Daoy (cell line): ENCODE measurements at places on chromosomes 1 and 21. TPM values are rescaled to one million over a fixed set of nuclear protein-coding genes. Genes with fewer than 3 reads are reported as not detected.
A peak's percentile ranks its signal among the peaks of the same experiment; 100 is the strongest.

DNA sequence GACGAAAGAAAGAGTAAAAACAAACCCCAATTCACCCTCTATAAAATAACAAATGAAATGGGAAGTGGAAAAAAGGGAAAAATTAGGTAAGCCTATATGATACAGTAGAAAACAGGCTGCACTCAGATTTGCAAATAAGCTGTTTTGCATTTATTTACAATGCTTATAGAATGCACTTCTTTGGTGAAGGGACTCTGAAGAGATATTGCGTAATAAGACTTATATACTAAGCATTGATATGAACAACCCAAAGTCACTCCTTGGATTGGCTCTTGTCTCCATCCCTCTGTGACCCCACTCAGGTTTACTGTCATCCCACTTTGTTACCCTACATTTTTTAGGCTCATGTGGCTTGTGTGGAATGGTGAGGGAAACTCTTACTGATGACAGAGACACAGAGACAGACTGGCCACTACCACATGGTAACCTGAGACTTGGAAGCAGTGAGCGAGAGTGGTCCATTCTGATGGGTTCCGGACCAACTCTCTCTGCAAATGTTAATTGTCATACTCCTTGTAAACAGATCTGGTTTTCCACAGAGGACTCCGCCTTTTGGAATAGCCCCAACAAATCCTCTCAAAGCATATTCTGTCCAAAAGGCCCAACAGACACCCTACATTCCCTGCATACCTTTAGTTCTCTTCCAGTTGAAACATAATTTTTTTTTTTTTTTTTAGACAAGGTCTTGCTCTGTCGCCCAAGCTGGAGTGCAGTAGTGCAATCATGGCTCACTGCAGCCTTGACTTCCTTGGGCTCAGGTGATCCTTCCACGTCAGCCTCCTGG is 11.0 kb downstream of the GSTM5 start:
- no peak for DNase-seq

DNA sequence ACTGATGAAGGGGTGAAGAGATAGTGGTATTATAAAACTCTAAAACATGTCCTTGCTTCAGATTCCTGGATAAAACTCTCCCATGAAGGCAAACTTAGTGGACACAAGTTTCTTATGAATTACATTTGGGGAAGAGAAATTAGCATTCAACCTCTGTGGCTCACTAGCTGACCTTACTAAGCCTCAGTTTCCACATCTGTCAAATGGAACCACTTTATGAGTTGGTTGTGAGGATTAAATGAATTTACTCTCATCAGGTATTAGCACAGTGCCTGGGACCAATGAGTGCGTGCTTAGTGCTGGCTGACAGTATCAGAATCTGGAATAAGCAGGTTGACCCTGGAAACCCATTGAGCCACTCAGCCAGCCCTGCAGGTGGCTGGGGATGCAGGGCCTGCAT is 2.6 kb downstream of the CACNA1S start:
- DNase-seq: no peak

GRCh38 chr1:29260531-29260930 is 24.2 kb downstream of the PTPRU start:
- DNase-seq: no peak

- no peak for DNase-seq
Observed at GRCh38 chr1:65440915-65441314, 20.4 kb downstream of the LEPR start.

The IQGAP3 gene
- total RNA-seq: 43.6 and 45.7 TPM in 2 replicates

The ARPC5 gene
- total RNA-seq: 210 and 248 TPM in 2 replicates

The SMPDL3B gene
- 0.86 TPM in 1 of 2 replicates, not detected in the other for total RNA-seq

DNA sequence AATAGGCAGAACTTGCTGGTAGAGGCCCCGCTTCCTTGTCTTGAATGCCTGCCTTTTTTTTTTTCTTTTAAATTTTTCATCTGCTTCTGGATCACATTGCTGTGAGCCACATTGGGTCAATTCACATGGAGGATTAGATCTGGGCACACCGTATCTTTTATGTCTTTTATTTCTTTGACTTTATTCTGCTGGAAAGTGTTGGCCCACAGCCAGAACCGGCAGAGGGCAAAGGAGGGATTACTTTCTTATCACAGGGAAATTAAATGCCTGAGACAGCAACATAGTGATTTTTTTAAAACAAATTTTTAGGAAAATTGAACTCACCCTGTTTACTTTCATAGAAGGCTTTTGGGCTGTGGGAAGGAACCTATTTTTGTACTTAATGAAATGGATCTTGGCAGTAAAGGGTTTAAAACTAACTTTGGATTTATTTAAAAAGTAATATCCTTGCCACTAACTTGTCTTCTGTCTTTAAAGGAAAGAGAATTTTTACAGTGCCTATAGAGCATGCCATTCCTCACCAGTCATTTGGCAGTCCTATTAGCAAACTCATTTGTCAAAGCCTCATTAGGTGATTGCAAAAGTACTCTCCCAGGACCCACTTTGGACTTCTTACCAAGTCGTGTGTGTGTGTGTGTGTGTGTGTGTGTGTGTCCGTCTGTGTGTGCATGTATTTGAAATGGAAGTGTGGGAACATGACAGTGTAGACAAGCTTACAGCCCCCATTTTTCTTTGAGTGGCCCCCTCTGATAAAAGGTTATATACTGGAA is 68.4 kb downstream of the ST6GALNAC3 start:
- no peak for DNase-seq

DNA sequence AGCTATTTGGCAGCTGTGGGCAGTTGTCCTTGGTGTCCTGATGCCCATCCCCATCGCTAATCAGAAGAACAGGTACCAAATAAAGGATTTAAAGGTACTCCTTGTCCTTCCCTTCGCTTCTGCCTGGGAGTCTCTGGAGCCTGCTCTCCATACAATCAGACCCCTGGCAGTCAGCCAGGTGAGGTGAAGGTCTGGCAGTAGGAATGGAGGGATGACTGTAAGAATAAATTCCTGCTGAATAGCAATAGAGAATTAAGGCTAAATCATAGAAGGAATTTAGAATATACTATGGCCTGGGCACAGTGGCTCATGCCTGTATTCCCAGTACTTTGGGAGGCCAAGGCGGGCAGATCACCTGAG is 9.2 kb downstream of the THBS3 start:
- DNase-seq: no peak

DNA sequence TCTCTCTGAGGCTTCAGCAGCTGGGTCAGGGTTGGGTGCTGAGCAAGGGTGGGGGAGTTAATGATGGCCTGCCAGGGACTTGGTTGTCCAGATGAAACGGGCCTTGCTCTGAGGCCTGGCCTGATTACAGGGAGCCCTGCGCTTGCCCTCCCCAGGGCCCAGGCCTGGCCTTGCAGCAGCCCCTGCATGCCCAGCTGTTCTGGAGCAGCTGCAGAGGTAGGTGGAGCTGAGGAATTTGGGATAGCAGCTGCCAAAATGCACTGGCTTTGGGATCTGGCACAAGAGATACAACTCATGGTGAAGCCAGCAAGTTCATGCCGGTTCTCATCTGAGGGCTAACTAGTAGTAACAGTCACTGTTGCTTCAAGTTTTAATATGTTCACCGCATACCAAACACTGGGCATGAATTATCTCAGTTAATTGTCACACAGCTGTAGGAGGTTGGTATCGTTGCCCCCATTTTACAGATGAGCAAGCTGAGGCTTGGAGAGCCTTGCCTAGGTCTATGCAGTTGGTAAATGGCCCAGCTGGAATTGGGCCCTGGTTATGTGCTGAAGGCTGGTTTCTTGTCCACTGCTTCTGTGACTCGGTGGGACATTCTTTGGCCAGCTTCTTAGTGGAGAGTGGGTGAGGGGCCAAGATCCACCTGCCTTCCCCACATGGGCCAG is 7.3 kb upstream of the SERINC2 start:
- no peak for DNase-seq

GRCh38 chr1:219460896-219461815 is 151.7 kb downstream of the ZC3H11B start:
- no peak for DNase-seq

- no peak for DNase-seq
Observed at GRCh38 chr1:69787151-69787550, 219.4 kb downstream of the LRRC7 start.

The LCE1A gene
- total RNA-seq: not detected in 2 replicates

The KANK4 gene
- 0.03 TPM in 1 of 2 replicates, not detected in the other for total RNA-seq

- no peak for DNase-seq
Observed at GRCh38 chr1:115793162-115793561, 24.6 kb upstream of the CASQ2 start.

The AIM2 gene
- total RNA-seq: 3.9 and 5.3 TPM in 2 replicates

GRCh38 chr1:43986712-43987111 is 4.7 kb upstream of the CCDC24 start:
- no peak for DNase-seq

DNA sequence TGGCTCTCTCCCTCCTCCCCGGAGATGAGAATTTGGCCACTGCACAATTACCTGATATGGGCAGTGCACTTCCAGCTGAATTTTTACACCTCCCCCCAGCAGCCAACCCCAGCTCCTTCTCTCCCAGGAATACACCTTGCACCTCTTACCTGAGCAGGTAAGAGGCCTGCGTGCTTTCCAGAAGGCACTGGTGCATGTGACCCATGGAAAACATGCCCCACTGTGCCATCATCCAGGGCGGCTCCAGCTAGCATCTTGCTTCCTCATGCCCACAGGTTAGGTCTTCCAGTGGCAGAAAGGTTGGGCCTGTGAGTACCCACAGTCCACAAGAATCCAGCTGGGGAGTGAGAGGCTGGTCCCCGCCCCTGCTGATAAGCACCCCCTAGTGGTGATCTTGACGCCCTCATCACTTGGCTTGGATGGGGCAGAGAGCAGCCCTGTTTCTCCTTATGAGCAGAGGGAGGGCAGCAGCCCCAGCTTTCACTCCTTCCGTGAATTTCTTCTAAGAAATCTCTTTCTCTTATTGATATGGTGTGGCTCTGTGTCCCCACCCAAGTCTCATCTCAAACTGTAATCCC is 57.8 kb downstream of the EDARADD start:
- peak; percentile 31 for DNase-seq

GRCh38 chr1:82030830-82031229 is 230.1 kb downstream of the ADGRL2 start:
- no peak for DNase-seq

The BATF3 gene
- 3.1 and 12.4 TPM in 2 replicates for total RNA-seq

GRCh38 chr21:36791180-36791579 is 92.3 kb downstream of the SIM2 start:
- no peak for DNase-seq

The SYNC gene
- total RNA-seq: 52.8 and 63.1 TPM in 2 replicates

DNA sequence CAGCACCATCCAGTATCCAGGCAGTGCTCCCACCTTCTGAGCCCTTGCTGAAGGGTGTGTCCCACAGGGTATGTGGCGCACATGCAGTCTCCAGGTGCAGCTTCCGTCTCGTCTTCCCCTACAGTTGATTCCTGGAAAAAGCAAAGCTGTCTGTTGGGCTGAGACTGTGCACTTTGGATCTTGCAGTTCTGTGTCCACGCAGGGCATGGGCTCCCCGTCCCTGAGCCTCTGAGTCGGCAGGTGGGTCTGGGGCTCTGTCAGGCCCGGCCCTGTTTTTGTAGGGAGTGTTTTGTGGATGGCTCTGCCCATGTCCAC is 32.8 kb downstream of the SNAP47 start:
- DNase-seq: no peak
